ENCODE measurements at places on chromosomes 1 and 21. TPM values are rescaled to one million over a fixed set of nuclear protein-coding genes. Genes with fewer than 3 reads are reported as not detected.
A peak's percentile ranks its signal among the peaks of the same experiment; 100 is the strongest.

COL24A1 gene
- not detected for total RNA-seq

ARMH1 gene
- under 0.01 TPM for total RNA-seq

CHI3L1 gene
- not detected for total RNA-seq

WNT2B gene
- 0.44 TPM for total RNA-seq

ATP1A2 gene
- not detected for total RNA-seq

VSIG8 gene
- total RNA-seq = not detected

CELA3A gene
- not detected for total RNA-seq

NEXN gene
- 6.3 TPM for total RNA-seq

LCE1B gene
- total RNA-seq = not detected

KLHDC8A gene
- total RNA-seq = not detected

FAM3B gene
- not detected for total RNA-seq

PDC gene
- not detected for total RNA-seq

NBPF4 gene
- total RNA-seq = not detected

DNA sequence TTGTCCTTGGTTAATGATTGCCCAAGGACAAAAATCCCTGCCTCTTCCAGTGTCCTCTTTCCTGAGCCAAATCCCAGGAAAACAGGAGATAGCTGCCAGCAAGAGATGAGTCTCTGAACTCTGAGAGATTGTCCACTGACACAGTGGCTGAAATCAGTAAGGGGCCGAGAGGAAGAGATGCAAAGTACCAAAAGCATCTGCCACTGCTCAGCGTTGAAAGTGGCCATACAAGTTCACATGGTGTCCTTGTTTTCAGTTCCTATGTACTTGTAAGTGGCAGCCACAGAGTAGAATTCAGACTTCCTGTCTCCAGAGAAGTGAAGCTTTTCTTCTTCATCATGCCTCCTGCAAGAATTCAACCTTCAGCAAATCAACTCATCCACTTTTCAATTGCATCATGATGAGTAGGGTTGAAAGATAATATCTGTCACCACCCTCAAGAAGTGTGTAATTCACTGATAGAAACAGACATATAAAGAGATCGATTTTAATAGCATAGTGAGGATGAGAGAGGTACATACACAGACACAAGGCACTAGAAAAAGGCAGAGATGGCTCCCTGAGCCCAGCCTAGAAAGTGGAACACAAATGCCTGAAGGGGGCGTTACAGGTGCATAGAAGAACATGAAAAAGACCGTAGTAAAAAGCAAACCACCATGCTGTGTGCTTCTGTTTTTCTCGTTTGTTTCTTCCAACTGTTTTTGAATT lies 185.8 kb downstream of the MRPL39 start:
- peak; percentile 45 for DNase-seq

- DNase-seq = no peak
These were observed 883.5 kb upstream of the ADGRL2 start for GRCh38 chr1:80917225-80917624.

- DNase-seq = no peak
These were observed 12.5 kb downstream of the SLX9 start for GRCh38 chr21:44952116-44952928.

- no peak for DNase-seq
These were observed 406.1 kb downstream of the PRDM2 start for GRCh38 chr1:14106126-14106525.

- DNase-seq = no peak
These were observed 561 bp downstream of the SLC26A9 start for GRCh38 chr1:205942631-205943159.

DNA sequence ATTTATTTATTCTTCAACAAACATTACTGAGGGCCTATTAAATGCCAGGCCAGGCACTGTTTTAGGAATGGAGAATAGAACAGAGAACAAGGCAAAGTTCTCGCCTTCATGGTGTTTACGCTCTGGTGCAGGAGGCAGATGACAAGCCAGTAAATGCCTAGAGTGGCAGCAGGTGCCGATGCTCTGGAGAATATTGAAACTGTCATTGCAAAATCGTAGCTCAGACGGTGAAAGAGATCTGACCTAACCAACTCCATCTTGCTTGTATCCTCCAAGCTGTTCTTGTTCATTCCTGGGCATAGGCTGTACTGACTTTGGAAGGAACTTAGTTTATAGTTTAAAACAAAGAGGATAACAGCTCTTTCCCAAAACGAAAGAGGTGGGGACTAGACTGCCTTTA lies 13.5 kb upstream of the ENO1 start:
- no peak for DNase-seq

GRCh38 chr1:57819893-57820292 lies 396.0 kb upstream of the DAB1 start:
- no peak for DNase-seq

GRCh38 chr1:99268021-99268420 lies 3.7 kb downstream of the PLPPR4 start:
- DNase-seq = no peak

GRCh38 chr1:61120998-61121397 lies 38.6 kb downstream of the NFIA start:
- peak; percentile 58 for DNase-seq

GRCh38 chr1:213423605-213424004 lies 372.6 kb downstream of the RPS6KC1 start:
- DNase-seq = no peak

GRCh38 chr1:229457436-229457835 lies 23.5 kb upstream of the ACTA1 start:
- DNase-seq = no peak

GRCh38 chr1:213125643-213126042 lies 74.6 kb downstream of the RPS6KC1 start:
- DNase-seq = peak; percentile 66

DNA sequence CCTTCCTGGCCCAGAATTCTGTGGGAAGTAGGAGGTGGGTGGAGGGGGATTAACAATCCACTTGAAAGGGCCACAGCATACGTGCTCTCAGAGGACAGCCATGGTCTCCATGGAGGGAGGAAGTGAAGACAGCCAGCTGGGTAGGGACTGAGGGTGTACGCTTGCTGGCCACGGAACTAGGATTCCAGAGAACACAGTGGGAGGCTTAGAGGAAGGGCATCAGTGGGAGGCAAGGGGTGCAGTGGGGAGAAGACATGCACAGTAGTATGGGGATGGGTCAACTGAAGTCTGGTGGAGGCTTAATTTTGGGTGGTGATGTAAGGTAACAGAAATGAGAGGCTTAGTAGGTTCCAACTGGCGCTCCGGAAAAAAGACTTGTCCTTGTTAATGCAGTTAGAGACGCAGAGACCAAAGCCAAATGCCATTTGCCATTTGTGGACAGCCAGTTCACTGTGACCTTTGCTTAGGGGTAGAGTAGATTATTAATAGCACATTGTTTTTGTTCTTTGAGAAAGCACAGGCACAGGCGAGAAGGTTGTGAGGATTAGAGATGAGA lies 103.0 kb downstream of the ZSCAN20 start:
- DNase-seq = no peak

DNA sequence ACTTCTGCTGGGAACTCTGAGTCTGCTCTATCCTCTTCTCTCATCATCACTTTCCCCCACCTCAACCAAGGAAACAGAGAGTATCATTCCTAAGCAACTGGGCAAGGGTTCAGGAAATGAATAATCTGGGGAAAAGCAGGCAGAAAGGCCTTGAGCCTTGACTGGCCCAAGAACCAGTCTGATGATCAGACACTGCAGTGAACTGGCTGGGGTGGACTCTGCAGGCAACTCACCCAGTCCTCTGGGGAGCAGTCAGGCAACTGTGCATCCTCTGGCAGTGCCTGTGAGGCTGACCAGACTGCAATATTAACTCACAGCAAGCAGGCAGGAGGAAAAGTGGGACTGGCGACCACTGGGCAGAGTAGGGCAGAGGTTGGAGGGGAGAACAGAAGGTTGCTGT lies 991 bp downstream of the ANKRD35 start:
- peak; percentile 84 for DNase-seq

GRCh38 chr1:168163670-168164069 lies 15.1 kb upstream of the TIPRL start:
- no peak for DNase-seq

DNA sequence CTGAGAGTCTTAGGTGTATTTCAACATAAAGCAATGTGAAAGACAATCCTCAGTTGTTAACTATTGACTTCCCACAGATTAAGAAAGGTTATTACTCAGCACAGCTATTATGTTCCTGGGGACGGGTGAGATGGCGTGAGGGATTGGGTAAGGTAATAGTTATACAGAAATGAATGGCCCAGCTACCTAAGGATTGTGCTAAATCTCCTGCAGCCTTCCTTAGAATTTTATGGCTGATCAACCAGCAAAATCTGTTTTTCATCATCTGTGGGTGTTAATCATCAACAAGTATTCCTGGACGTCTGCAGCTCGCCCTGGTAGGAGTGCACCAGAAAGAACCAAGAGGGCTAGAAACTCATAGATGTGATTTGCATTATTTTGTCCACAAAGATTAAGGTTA lies 146.0 kb upstream of the IVNS1ABP start:
- DNase-seq = no peak

All from lung microvascular endothelial cell (primary cell).